ENCODE measurements at places on chromosomes 7 and 10.
A peak's percentile ranks its signal among the peaks of the same experiment; 100 is the strongest.

DNA sequence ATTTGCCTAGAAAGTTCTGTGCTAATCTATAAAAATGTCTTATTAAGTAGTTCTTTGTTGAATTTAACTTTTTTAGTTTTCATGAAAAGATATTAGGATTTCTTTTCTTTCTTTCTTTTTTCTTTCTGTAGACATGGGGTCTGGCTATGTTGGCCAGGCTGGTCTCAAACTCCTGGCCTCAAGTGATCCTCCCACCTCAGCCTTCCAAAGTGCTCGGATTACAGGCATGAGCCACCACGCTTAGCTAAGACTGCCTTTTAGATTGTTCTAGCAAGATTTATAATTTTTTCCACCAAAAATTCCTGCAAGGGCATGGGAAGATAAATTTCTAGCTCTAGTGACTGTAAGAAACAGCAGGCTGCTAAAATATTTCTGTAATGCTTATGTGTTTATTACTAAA lies 140.5 kb downstream of the WDR37 start:
- no peak for DNase-seq

- DNase-seq: no peak
These were observed 50.7 kb downstream of the CYP2C9 start for GRCh38 chr10:94989192-94989591.

DNA sequence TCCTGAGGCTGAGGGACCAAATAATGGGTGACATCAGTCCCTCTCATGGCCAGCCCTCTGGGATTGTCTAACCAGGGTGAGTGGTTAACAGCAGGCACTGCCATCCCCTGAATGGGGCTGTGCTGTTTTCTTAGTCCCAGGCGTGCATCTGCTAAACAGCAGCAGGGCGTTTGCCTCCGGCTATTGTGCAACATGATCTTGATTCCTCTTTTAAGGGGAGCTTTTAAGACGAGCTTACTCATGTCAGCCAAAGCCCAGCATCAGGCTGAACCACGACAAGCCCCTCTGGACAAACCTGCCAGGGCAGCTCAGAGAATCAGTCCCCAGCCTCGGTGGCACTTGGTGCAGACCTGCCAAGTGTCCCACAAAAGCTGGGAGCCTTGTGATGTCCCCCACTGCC lies 16.2 kb upstream of the IGFBP3 start:
- DNase-seq: no peak

DNA sequence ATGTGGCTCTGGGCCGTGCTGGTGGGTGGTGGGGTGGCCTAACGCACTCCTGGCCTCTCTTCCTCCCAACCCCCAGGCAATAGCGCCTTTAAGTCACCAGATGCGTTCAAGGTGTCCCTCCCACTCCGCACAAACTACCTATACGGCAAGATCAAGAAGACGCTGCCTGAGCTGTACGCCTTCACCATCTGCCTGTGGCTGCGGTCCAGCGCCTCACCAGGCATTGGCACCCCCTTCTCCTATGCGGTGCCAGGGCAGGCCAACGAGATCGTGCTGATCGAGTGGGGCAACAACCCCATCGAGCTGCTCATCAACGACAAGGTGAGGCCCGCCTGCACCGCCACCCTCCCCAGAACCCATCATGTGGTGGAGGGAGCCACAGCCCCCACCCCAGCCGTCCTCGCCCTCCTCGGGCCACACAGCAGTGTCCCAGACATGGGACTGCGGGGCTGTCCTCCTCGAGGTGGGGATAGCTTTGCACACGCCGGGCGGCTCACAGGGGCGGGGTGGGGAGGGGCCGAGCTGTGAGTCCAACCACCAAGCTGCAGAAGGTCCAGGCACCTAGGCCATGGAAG lies 7.8 kb downstream of the NPTX2 start:
- no peak for DNase-seq

DNA sequence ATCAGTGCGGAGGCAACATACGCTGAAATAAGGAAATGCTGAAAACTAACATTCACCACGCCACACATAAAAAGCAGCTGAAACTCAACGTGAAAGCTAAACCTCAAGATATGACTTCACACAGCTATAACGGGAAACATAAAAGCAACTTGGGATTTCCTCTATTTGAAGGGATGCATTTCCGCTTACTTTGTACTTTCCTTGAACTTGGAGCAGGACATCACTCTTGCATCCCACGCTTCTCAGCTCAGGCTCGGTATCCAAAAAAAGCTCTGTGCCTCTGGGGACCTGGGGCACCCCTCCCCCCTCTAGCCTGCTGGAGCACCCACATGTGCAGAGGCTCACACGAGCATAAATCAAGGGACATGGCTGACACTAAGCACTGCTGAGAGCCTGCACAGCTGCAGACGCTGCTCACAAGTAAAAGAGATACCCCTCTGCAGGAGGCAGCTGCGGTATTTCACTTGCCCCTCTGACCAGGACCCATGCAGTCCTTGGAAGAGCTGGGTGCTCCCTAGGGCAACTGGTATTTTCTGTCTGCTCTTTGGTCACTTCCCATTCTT lies 34.2 kb downstream of the PARD3 start:
- no peak for DNase-seq

DNA sequence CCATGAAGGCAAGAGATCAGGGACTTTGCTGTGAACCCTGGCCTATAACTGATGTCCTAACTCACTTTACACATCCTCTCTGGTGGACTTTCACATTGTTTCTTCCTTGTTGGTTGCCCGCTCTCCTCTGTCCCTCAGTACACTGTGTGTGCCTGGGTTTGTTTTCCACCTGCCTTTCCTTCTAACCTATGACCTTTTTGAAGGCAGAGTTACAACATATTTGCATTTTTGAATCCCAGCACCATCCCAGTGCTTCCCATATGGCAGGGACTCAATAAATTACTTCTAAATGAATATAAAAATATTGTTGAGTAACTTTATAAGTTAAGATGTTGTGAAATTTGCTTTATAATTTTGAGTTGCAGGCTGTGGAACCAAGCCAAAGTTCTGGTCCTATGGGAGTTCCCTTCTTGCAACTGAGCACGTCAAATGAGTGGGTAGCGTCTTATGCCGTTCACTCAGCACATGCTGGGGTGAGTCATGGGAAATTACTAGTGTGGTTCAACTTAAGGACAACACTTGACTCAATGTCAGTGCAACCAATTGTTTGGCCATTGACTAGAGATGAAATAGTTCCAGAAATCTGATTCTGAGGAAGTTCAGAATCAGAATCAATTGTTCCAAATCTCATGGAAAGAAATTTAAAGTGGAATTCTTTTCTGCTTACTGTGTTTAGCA lies 250.9 kb downstream of the TWIST1 start:
- DNase-seq: no peak

DNA sequence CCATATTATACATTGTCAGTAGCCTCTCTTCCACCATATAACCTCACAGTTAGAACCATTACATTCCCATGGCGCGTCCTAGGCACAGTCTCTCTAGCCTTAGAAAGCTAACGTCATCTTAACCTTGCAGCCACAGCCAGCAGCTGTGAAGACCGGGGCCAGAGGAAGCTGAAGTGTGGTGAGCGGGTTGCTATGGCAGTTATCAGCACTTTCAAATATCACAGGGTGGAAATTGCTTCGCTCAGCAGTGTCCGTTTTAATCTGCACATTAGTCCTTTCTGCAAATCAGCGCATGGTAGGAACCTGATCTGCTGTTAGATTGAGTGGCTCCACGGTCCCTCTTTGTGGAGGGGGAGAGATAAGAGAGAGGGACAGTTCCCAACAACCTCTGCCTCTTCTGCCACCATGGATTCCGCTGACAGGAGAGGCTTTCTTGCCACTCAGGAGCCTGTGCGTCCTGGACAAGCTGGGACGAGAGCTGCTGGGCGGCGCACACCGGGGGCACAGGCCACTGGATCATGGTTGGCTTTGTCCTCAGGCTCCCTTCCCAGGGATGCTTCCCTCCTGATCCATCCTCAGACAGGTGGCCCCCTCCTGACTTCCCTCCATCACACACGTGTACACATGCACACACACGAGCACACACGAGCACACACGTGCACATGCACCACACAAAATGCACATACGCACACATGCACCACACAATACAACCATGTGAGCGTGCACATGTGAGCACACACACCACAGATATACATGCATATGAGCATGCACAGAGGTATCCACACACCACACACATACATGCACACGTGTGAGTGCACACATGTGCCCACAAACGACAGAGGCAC lies 93.8 kb downstream of the WDR37 start:
- DNase-seq: no peak

DNA sequence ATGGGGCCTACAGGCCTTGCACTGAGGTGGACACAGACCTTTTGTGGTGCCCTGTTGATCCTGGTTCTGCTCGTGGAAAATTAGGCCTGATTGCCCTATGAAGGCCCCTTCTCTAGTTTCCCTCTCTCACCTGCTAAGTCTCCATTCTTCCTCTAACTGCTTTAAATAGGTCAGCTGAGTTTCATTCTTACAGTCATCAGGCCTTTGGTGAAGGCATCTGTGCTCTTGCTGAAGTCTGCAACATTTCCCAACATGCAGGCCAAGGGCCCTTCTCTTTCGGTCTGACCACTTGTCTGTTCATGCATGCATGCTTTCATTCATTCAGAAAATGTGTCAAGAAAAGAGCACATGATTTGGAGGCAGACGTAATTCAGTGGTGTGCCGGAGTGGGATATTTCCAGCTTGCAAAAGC lies 244.0 kb downstream of the BUB3 start:
- no peak for DNase-seq

DNA sequence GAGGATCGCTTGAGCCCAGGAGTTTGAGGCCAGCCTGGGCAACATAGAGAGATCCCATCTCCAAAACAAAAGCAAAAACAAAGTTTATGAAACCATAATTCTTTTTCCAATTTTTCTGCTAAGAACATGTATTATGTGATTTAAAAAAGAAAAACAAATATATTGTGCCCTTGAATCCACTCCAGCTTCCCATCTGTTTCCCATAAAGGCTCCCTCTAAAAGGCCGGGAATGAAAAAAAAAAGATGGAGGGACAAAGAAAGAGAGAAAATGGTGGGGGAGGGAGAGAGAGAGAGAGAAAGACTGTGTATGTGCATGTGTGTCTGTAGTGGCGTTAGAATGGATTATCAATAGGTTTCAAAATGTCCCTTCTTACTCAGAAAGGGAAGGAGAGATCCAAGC lies 20.5 kb upstream of the GSDME start:
- DNase-seq: no peak

GRCh38 chr7:87218796-87219544 lies 562 bp downstream of the TMEM243 start:
- DNase-seq: peak; percentile 38

- DNase-seq: peak; percentile 17
These were observed 444.7 kb downstream of the DGKB start for GRCh38 chr7:14457568-14458453.

DNA sequence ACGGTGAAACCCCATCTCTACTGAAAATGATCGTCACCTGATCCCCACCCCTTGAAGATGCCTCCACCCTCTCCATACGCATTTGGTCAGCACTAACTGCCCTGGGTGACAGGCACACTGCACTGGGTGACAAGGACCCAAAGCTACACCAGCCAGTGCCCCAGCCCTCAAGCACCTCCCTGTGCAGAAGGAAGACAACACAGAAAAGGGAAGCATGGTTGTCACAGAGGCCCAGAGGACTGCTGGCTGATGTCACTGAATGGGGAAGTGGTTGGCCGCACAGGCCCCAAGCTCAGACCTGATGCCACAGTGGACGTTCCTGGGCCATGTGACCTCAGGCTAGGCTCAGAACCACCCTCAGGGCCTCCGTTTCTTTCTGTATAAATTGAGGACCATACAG lies 4.2 kb upstream of the PILRA start:
- DNase-seq: no peak

GRCh38 chr7:119724041-119724792 lies 548.8 kb upstream of the KCND2 start:
- DNase-seq: no peak

DNA sequence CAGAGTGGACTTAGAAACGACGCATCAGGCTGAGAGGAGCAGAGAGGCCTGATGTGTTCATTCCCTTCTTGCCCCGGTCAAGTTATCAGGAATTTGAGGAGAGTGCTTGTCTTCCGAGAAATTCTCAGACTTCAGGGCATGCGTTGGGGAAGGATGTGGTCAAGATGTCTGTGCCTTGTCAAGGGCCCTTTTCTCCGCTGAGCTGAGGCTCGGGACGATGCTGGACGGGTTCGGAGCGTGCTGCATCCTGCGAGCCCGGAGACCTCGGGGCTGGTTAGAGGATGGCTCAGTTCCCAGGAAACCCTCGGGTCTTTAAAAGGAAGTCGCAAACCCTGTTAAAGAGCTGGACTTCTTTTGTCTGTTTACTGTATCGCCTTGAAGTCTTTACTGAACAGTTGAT lies 325.4 kb downstream of the ADARB2 start:
- no peak for DNase-seq

DNA sequence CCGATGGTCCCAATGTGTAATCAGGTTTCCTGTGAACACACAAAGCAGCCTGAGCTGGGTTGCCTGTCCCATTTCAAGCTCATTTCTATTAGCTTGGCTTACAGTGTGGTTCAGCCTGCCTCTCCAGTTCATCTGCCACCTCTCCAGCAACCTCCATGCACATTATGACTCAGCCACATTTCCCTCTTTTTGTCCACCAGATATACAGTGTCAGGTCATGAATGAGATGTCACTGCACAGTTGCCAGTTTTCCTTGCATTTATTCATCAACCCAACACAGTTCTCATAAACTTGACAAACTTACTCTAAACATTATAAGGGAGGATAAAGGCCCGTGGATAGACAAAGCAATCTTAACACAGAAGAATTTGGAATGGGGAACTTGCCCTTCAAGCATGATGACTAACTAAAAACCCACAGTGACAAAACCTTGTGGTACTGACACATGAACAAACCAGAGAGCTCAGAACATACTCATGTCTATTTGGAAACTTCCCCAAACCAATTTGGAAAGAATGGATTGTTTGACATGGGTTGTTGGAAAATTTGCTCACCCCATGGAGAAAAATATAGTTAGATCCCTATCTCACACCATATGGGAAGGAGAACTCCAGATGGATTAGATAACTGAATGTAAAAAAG lies 2.5 kb upstream of the CFAP58 start:
- DNase-seq: no peak

- no peak for DNase-seq
These were observed 1.5 kb downstream of the CTBP2 start for GRCh38 chr10:125158601-125159485.

- DNase-seq: no peak
These were observed 10.7 kb downstream of the CUTC start for GRCh38 chr10:99742701-99743100.

GRCh38 chr7:139023076-139023475 lies 12.8 kb downstream of the ZC3HAV1L start:
- DNase-seq: no peak

GRCh38 chr7:150968734-150969372 lies 9.3 kb downstream of the KCNH2 start:
- DNase-seq: no peak

GRCh38 chr10:61284222-61284890 lies 168.8 kb downstream of the TMEM26 start:
- no peak for DNase-seq

- DNase-seq: no peak
These were observed 464.5 kb upstream of the GALNT17 start for GRCh38 chr7:70667406-70667805.

DNA sequence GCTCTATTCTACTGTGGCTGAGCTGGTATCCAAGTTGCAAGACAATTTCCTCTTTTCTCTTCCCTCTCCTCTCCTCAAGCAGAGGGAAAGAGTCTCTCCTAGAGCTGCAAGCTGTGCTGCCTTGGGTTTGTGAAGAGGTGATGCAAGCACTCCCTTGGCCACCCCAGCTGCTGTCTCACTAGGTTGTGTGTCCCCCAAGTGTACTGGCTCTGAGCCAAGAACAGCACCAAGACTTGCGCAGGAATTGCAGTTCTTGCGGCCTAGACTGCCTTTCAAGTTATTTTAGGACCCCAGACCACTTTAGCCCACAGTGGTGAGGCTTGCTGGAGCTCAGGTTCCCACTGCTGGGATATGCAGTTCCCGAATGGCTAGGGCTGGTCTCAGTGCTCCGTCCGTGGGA lies 411.6 kb downstream of the DPP6 start:
- DNase-seq: no peak

GRCh38 chr7:85713171-85713570 lies 526.3 kb upstream of the SEMA3D start:
- DNase-seq: no peak

Data from activated naive CD8-positive, alpha-beta T cell treated with anti-CD3 and anti-CD28 coated beads for 36 hours (primary cell).